K562 (cell line): ENCODE measurements at places on chromosomes 4 and X. TPM values are rescaled to one million over a fixed set of nuclear protein-coding genes. Genes with fewer than 3 reads are reported as not detected.

DNA sequence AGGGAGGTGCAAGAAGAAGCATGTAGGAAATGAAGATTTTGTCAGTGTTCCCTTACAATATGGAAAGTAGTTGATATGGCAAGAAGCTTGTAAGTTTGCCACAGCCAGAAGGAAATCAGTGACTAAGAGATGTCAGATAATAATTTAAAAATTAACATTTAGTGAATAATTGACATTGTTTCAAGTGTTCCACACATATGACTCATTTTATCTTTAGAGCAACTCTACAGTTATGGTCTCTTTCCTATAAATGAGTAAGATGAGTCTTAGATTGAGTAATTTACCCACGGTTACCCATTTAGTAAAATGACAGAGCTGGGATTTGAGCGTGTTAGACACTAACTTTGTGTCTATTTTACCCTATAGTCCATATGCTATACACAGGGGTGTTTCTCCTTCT, 300.3 kb upstream of the IRS4 start:
- H3K4me1 ChIP-seq, result no peaks in the 10 kb centered on the region
- no peaks in the 10 kb centered on the region for H3K27me3 ChIP-seq
- H3K4me3 ChIP-seq, result no peak overlapping the region
- H3K36me3 ChIP-seq, result no peaks in the 10 kb centered on the region

DNA sequence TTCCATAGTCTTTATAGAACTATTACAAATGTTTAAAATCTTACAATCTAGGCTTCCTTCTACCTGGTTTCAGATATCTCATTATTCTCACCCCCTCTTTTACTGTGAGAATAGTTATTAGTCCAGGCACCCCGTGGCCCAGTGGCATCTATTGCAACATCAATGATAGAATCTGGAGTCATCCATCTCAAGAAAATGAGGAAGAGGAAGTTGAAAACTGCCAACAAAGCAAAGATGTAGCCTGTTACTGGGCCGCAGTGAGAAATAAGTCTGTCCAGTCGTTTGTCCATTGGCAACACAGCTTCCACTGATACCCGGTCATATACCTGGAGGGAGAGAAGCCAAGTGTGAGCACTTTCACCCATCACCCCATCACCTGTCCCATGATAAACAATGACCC, 6.0 kb upstream of the ASB11 start:
- H3K4me3 ChIP-seq, result no peak overlapping the region
- no peaks in the 10 kb centered on the region for H3K4me1 ChIP-seq

GPR119 gene
- 0.15 TPM in 1 of 2 replicates, not detected in the other for polyA plus RNA-seq

CT45A1 gene
- 0.66 and 1.9 TPM in 2 replicates for polyA plus RNA-seq

BRS3 gene
- polyA plus RNA-seq, result not detected in 2 replicates

WDR44 gene
- polyA plus RNA-seq, result 12.0 and 12.8 TPM in 2 replicates
